Activated CD4-positive, alpha-beta T cell treated with anti-CD3 and anti-CD28 coated beads for 36 hours (primary cell): ENCODE measurements at places on chromosomes 1 and 21.

DNA sequence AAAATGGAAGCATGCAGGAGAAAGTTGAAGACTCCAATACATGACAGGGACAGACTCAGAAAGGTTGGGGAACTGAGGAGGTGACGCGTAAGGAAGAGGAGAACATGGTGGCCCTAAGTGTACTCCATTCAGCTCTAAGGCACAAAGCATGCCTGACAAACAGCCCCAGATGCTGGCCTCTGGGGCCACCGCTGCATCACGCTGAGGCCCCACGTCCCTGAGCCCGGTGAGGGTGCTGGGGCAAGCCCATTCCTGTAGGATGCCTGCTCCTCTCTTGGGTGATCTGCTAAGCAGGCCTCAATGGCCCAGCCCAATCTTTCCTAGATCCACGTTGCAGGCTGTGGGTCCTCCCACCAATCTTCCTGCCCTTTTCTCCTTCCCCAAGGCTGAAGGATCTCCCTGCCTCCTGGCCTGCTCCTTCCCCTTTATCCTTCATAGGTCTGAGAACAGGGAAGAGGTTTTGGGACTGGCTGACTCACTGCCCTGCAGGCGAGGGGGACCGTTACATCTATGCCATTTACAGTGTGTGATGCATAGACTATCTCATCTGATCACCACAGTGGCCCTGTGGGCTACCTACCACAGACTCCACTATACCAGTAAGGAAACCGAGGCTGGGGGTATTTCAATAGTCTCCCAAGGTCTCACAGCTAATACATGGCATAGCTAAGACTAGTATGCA, 16.8 kb upstream of the NID1 start:
- DNase-seq, result no peak

- no peak for DNase-seq
These were observed 607.8 kb upstream of the B3GALT2 start for GRCh38 chr1:193794239-193794638.

DNA sequence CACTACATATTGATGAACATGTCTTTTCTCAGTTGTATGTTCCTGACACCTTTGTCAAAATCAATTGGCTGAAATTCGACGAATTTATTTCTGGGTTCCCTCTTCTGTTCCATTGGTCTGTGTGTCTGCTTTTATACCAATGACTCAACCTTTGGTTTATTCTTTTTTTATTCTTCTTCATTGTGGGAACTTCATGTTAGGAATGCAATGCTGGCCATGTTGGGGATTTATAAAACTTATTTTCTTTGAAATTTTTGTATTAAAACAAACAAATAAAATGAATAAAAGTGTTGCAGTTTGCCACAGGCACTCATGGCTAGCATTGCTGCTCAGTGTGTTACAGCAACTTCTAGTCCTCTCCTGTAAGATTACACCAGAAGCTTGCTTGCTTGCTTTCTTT, 287.8 kb downstream of the DUSP10 start:
- no peak for DNase-seq

DNA sequence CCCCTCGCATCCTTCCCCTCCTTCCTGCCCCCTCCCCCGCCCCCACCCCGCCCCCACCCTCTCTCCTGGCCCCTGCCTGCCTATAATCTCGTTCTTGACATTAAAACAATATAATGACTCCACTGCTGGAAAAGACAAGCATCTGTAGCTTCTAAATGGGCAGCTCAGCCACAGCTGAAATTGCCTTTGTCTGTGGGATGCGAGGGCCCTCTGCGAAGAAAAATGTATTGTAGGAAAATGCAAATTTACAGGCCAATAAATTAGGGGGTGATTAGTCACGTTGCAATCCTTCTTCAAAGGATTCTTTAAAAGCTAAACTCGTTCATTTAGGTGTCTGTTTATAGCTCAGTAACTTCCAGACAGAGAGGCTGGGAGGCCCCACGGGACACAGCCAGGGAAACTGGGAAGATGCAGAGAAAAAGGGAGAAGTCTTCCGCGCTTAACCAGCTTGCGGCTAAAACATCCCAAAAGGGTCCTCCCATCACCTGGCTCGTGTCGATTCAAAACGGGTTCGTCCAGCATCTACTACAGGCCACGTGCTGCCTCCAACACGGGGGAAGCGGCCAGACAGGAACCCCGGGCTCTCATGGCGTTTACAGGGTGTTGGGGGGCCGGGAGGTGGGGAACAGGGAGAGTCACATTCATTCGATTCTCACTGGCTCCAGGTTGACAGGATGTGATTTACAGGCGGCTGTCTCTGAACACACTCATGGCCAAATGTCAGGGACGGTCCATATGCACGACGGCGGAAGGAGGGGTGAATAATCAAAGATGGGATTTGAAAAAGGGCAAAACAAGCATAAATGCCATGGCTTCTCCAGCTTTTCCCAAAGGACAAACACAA, 100.5 kb upstream of the ZBTB40 start:
- no peak for DNase-seq

- no peak for DNase-seq
These were observed 305.7 kb upstream of the SNX7 start for GRCh38 chr1:98355656-98356383.

DNA sequence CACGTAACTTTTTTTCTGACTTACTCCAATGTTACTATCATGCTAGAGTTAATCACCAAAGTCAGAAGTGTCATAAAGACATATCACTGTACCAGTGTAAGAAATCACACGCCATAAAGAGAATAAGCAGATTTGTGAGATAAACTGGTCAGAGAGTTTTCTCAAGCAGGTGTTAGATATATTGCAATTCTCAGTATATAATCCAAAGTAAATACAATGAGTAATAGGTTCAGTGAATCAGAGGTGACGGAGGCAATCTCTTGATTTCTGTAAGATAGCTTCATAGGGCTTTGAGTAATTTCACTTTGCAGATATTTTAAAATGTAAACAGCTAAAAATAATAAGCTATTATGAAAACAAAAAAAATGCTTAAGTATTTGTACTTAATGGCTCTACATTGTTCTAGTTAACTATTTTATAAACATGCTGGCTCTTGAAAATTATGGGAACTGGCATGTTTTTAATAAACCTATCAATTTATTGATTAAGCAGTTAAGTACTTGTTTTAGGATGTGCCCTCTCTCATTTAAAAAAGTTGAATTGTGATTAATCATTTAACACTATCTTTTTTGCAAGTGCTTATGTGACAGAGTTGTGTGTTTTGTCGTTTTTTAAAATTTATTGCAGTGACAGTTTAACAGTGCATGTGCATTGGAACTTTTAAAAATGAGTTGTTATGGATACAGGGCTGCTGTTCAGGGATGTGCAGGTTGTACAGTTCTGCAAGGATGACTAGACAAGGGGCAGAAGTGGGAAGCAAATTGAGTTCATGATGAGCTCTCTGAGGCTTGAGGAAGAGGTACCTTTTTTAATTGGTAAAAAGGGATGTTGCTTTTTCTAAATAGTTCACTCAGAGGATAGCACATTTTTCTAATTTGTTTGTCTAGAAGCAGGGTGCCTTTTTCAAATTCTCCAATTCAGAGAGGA, 119.1 kb downstream of the USP25 start:
- DNase-seq, result no peak

DNA sequence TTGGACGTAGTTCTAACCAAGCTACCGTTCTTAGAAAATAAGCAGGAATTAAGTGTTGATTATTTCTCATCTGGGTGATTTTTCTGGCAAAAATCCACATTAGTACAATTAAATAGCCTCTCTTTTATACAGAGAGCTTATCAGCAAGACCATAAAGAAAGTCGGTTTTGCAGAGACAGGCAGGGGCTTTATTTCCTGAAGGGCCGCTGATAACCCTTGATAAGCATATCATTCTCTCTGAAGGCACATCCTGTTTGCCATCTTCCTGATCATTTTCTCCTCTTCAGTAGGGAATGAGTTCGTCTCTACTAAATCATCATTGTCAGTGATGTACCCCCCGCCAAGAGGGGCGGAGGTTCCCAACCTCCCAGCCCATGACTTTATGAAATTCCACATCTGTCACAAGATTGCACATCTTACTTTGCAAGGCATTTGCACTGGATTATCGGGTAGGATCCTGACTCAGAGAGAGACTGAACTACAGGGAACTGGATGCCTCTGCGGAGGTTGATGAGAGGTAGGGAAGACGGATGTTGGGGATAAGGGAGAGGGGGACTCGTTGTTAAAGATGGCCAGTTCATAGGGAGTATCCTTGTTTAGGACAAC, 115.7 kb downstream of the KCNJ6 start:
- no peak for DNase-seq

- peak; percentile 95 for DNase-seq
These were observed 15.9 kb upstream of the BTG2 start for GRCh38 chr1:203289281-203289981.

GRCh38 chr1:117120774-117121588, 568 bp downstream of the TRIM45 start:
- no peak for DNase-seq

DNA sequence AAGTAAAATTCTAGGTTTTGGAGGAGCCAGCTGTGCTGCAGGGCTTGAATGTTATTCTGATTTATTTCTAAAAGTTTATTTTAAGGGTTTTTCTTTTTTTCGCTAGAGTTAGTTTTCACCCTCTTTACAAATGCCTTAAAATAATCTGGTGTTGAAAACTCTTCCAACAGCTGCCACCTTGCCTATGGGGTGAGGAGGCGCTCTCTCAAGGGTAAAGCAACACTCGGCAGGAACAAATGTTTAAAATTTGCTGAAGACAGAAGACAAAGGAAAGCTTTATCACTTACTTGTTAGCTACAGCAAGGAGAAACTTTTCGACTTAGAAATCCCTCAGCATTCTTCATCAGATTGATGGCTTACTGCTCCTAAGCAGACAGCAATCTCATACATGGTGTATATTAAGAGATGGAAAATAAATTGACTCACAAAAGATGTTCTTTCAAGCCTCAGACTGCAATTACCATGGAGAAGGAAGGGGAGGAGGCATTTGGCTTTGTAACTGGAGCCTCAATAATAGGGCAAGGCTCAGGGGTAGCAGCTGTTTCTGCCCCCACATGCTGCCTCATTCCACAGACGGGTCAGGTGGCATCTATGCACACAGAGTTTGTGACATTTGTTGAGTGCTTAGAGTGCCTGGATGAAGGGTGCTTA, 79.8 kb upstream of the RALGPS2 start:
- no peak for DNase-seq

GRCh38 chr21:42865776-42866160, 13.6 kb downstream of the WDR4 start:
- no peak for DNase-seq

DNA sequence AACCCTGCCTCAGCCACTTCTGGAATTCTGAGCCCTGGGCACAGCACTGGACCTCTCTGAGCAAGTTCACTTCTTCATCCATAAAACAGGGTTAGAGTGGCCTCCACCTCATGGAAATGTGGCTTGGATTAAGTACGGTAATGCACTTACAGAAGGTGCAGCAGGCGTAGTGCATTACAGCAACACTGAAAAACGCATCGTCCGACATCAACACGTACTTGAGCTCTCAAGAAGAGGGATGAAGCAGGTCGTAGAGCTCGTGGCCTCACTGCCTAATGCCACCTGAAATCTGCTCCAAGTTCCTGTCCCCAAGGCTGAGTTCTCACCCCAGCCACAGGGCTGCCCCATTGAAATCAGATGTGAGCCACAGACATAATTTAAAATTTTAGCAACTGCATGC, 650.1 kb downstream of the NPHP4 start:
- DNase-seq, result no peak

DNA sequence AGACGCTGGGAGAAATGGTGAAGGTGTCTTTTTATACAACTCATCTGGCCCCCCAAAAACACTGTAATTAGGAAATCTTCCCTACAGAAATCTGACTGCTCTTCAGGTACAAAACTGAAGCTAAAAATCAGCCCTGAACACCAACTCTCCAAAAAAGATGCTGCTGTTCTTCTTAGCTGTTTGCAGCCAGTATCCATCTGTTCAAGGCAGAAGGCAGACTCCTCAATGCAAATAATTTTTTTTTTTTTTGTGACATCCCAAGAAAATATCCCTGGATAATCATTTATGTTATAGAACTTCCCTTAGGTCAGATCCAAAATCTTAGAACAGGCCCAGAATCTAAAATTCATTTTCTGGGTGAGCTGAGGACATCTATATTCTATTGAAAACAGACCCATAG, 36.5 kb downstream of the TRIT1 start:
- no peak for DNase-seq

DNA sequence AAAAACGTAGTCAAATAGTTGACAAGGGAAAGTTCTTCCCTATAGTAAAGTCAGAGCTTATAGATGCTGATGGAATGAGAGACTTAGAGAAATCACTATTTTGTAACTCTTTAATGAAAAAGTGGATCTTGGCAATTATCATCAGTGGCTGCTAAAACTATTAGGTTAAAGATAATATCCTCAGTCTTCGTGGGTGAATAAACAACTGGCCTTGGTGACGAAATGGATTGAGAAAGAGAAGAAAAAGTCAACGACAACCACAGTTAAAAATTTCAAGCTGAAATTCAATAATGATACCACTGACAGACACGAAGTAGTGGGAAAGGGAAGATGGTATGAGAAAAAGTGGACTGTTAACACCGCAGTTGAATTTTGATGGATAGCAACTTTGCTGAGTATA, 90.0 kb upstream of the GNG4 start:
- no peak for DNase-seq

GRCh38 chr1:145871994-145872924, 13.4 kb upstream of the PIAS3 start:
- DNase-seq, result peak; percentile 58

DNA sequence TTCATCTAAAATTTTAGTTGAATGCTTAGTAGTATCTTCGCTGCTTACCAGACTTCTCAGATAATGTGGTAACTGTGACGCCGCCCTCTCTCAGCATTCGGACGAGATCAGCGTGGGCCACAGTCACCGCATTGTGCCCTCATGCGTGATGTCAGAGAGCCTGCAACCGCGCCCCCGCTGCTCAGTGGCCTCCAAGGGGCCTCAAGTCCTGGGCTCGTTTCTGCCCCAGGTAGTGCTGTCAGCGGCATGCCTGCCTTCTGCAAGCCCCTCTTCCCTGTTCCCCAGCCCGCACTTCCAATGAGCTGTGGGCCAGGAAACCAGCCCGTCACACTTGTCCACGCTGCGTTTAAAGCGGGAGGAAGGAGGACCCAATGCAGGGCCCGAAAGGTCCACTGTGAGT, 61.6 kb upstream of the TRAPPC10 start:
- DNase-seq, result no peak

- no peak for DNase-seq
These were observed 7.7 kb upstream of the CDC42 start for GRCh38 chr1:22044690-22045420.

DNA sequence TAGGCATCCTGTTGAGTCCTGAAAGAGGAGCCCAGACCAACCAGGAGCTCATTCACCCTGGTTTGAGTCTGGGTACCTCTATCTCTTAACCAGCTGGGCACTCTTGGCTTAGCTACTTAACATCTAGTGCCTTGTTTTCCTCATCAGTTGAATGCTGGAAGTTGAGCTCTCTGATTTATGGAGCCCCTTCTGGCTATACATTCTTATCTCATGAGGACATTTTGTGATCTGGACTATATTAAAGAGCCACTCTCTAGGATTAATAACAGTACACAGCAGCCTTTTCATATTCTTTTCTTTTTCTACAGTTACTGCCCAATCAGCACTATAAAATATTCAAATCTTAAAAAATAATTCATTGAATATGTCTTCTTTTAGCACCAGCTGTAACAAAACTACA, 296.9 kb upstream of the RUNX1 start:
- no peak for DNase-seq
